ENCODE measurements at places on chromosomes 16 and 17.

DNA sequence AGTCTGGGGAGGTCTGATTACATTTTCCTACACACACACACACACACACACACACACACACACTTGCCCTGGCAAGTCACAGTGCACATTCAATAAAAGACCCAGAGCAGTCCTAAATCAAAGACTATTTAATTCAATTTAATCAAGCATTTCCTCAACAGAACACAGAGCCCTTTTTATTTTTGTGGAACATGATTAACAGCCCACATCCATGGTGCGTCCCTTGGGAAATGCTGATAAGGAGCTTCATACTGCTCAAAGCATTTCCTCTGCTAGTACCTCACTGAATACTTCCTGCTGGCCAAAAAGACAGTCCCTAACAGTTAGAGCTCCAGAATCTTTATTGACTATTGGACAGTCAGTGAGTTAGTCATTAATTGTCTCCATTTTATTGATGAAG lies 43.1 kb upstream of the MYH10 start:
- DNase-seq = no peak

- DNase-seq = no peak
Measured at GRCh38 chr17:61728297-61728836, 135.0 kb downstream of the BRIP1 start.

- DNase-seq = no peak
Measured at GRCh38 chr17:56699186-56699894, 105.8 kb downstream of the NOG start.

- DNase-seq = no peak
Measured at GRCh38 chr17:8105957-8106398, 12.3 kb downstream of the ALOXE3 start.
